ENCODE measurements at places on chromosomes 7 and 10.

DNA sequence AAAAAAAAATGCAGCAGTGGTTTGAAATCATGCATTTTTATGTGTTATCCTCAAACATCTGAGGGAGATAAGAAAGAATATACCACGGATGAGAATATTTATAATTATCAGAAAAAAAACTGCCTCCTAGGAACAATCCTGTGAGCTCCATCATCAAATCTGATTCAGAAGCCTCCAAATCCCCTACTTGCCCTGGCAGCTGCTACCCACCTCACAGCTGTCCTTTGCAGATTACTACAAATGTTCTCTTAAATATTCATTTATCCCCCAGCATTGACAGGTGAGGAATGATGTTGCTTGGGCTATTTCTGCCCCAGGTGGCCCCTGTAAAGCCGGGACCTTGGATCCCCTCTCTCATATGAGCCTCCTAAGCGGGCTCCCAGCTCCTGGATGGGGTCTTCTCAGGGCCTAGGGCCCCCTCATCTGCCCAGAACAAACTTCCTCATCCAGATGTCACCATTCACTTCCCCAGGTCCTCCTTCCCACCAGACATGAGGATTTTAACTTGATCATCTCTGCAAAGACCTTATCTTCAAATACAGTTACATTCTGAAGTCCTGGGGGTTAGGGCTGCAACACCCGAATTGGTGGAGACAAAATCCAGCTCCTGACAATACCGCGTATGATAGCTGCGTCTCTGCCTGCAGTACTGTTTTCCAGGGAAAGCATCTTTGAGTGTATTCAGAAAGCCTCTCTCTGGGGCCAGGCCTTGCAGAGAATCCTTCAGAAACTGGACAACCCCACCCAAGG, 81.9 kb upstream of the INSIG1 start:
- DNase-seq: no peak

DNA sequence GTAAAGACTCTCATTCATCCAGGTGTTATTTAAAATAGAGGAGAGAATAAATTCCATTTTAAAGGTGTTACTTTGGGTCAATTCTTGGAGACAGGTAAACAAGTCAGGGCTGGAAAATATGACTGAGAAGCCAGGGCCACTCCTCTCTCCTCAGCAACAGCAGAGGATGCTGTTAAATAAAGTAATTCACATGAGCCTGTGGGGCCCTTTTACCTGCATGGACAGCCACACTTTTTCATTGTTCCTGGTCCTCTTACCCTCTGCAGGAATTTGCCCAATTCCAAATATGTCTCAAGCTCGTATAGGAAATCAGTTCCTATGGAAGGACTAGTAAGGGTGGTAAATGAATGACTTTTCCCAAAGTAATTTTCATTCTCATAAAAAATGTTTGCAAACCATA, 420.1 kb upstream of the KLF6 start:
- DNase-seq: no peak

DNA sequence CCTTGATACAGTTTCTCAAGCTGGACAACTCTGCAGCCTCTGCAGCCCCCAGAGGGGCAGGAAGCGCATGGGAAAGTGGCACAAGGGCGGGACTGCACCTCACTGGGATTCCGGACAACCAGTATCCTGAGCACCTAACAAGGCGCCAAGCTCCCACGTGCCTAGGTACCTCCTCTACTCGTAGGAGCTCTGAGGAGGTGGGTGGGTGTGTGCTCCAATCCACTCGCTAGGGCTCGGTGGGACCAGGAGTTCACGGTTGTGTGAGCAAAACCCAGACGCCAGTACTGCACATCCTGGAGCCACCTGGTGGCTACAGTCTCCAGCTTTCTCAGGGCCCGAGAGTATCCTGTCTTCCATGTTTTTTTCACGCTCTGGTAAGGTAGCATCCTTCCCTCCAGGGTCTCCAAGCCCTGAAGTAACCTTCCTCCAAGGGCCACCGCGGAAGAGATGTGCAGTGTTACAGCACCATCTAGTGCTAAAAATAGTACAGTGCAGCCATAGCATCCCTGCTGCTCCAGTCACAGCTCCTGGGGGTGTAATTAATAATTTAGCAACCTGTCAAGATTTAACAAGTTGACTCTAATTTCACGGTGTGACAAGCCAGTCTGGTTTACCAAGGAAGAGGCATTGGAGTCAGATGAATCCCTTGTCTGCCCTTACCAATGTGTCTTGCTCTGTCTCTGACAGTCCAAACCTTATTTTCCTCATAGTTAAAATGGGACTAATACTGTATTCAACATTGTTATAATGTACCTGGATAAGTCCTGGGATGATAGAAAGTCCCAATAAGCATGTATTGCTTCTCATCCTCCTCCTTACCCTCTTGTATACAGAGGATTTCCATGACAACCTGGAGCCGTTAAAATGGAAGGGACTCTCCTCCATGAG, 70.4 kb downstream of the HERPUD2 start:
- DNase-seq: peak; percentile 70

DNA sequence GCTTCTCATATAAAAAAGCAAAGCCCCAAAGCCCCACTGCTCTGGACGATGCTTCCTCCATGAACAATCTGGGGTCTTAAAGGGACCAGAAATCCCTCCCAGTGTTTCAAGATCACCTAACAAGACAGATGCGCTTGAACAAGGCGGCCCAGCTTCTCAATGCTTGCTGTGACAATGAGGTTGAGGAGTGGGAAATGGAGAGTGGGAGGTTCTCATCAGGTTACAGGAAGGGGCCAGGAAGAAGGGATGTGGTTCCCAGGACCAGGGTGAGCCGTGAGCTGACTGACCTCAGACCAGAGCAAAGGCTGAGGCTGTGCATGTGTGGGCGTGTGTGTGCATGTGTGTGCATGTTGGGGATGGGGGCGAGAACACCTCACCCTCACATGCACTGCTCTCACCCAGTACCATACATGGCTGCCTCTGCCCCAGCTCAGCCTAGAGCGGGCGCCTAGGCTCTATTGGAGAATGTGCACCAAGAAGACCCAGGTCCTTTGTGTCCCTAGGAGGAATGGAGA, 220.8 kb upstream of the GPR26 start:
- DNase-seq: peak; percentile 38

GRCh38 chr7:99005776-99006175, 127.4 kb downstream of the TRRAP start:
- DNase-seq: peak; percentile 55

DNA sequence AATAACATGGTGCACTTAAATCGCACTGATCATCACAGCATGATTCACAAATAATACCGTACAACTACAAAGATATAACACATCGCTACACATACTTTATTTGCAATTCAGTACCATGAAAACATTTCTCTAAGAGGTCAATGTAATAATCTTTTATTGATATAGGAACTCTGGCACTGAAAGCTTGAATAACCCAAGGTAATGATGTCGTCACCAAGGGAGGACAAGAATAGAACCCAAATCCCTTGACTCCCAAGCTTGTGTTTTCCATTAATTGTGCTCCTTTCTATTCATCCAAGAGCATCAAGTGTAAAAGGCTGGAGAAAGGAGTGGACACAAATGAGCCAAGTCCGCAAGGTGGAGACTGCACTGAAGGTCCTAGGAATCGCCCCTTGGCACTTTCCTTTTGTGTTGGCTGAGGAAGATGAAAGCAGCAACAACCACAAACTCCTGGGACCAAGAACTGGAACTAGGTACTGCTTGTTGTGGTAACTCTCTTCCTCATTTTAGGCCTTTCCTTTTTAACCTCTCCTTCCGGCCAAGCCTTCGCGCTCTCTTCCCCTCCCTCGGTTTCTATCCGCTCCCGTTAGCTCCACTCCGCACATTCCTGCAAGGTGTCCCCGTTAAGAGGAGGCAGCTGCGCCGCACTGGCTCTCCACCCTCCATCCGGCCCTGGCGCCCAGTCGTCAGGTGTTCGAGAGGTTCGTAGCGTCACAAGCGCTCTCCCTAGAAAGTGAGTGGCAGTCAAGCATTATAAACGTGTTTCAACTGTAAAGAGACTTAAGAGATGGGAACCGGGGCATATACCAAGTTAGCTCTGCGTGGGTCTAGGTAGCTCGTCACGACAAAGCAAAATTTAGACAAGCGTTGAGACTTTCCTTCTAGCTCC, 1.0 kb upstream of the CBLL1 start:
- DNase-seq: peak; percentile 46

DNA sequence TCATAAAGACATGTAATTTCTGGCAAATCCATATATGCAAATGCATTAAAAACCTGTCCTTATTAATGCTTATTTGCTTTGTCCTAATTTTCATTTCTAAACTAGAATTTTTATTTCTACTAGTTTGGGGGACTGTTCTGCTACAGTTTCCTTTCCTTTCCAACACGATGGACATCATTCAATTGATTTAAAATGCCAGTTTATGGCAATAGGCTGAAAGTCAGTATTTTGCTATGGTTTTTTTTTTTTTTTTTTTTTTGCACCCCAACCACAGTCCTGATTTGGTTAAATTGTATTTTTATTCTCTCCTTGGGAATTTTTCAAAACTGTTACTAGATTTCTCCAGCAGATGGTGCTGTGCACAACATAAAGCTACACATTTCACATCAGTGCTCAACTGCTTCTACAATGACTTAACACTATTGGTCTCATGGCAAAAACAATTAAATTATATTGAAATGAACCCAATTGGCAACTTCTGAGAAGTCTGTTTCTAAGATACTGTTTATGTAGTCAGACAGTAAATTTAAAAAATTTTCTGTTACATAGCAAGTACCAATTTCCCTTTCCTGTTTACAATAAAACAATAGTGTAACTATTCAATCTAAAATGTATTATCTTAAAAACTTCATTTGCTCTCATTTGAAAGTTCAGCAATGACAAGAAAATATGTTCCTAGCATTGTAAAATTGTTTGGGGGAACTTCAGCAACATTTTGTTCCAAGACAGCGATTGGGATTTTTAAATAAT, 193.8 kb upstream of the CCDC6 start:
- peak; percentile 24 for DNase-seq

GRCh38 chr10:73731588-73732375, 12.4 kb upstream of the SEC24C start:
- no peak for DNase-seq

GRCh38 chr7:29285444-29285793, 90.8 kb downstream of the CHN2 start:
- no peak for DNase-seq

GRCh38 chr7:151099486-151100211, 13.4 kb downstream of the AGAP3 start:
- no peak for DNase-seq
